ENCODE measurements at places on chromosomes 1 and 21.

DNA sequence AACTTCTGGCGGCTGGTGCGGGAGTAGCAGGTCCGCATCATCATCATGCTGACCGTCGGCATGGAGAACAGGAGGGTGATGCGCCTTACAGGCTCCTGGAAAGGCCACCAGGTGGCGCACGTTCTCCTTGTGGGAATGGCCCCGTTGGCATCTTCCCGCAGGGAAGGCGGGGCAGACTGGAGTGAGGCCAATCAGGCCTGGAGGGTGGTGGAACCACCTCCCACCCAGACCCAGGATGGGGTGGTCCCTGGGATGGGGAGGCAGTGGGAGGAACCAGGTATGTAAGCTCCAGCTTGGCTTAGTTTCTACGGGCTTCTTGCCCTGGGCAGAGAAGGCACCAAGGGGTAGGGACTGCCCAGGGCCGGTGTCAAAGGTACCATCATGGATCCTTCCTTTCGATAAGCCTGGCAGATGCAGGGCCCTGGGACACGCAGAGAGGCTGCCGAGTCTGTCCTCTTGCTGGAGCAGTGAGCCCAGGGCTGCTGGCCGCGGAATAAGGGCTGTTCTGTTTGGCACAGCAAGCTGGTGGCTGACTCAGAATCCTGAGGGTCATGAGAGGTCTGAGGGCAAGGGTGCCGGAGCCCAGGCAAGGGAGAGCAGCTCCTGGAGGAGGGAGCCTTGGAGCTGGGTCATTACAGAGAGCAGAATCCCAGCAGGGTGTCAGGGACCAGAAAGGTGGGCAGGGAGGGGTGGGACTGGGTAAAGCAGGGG, 8.7 kb upstream of the LGR6 start:
- peak; percentile 47 for DNase-seq

GRCh38 chr1:18443587-18444520, 36.9 kb upstream of the KLHDC7A start:
- DNase-seq = no peak

DNA sequence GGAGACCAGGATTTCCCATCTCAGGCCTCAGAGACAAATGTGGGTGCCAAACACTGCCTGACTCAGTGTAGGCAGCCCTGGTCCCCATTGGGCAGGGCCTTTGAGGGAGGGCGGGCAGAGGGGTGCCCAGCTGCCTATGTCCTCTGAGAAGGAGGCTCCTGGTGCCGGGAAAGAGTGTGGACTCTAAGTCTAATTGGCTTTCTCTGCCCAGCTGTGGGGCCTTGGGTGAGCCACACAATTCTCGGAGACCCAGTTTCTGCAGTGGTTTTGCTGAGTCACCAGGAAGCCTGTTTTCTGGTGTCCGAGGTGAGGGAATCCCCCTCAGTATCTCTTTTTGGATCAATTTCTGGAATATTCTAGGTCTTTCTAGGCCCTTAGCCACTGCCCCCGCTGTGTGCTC, 35.3 kb upstream of the ACTL8 start:
- DNase-seq = no peak

DNA sequence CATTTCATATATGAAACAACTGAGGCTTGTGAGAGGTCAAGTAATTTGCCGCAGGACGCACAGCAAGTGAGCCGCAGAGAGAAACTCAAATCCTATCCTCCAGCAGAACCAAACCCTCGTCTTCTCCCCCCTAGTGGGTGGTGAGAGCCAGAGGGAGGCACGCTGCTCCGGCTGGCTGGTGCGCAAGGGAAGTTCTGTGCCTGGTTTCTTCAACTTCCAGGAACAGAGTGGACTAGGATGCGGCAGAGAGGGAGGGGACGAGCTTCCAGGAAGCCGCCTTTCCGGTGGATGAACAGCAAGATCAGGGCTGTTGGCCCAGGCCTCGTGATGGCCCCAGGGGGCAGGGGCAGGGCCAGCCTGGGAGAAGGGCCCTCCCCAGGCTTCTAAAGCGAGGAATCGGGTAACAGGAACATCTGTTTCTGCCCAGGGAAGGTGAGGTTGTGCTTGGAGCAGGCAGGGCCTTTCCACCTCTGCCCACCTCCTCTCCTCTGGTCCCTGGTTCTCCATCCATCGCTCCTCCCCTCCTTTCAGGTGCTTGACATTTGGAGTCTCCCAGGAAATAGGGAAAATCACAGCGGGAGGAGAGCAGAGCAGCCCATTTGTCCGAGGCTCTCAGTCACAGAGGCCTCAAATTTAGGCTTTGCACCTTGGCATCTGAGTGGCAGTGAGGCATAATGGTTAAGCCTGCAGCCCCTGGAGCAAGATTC, 16.8 kb upstream of the PDIK1L start:
- DNase-seq = no peak

DNA sequence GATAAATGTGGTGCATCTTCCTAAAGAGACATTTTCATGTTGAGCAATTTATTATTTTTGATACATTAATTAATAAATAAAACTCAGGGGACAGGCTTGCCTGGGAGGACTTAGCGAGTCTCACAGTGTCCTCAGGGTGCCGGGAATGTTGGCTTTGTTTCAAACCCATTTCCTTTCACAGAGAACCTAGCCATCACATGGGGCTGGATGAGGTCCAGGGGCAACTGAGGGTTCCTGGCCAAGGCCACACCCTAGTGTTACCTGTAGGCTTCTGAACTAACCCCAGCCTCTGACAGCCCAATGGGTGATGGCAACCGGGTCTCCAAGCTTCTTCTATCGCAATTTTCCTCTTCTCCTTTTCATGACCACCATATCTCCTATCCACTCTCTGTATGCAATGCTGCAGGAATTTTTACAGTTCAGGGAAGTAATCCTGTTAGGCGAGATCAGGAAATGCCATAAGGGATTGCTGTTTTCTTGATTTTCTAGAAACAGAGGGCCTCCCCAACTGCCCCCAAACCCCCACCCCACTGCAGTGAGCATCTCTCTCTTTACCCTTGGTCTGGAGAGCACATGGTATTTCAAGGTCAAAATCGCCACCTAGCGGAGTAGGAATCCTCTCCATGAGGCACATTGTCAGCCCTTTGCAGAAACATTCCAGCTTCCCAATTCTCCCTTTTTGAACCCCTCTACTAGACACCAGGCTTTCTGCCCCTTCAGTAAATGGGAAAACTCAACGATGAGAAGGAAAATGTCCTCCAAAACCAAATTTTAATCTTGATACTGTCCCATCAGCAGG, 22.1 kb upstream of the SMYD3 start:
- no peak for DNase-seq

GRCh38 chr1:165851034-165851658, 23.7 kb downstream of the UCK2 start:
- no peak for DNase-seq

DNA sequence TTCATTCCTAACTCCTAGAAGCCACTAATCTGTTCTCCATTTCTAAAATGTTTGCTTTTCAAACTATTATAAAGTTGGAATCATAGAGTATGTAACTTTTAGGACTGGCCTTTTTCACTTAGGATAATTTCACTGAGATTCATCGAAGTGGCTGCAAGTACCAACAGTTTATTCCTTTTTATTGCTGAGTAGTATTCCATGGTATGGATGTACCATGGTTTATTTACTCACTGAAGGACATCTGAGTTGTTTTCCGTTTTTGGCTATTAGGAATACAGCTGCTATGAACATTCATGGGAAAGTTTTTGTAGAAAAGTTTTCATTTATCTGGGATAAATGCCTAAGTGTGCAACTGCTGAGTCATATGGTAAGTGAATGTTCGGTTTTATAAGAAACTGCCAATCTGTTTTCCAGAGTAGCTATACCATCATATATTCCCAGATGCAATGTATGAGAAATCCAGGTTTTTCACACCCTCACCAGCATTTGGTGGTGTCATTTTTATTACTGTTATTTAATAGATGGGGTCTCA, 66.3 kb downstream of the SLC27A3 start:
- no peak for DNase-seq

- no peak for DNase-seq
Measured at GRCh38 chr1:206635978-206636345, 626 bp downstream of the DYRK3 start.

DNA sequence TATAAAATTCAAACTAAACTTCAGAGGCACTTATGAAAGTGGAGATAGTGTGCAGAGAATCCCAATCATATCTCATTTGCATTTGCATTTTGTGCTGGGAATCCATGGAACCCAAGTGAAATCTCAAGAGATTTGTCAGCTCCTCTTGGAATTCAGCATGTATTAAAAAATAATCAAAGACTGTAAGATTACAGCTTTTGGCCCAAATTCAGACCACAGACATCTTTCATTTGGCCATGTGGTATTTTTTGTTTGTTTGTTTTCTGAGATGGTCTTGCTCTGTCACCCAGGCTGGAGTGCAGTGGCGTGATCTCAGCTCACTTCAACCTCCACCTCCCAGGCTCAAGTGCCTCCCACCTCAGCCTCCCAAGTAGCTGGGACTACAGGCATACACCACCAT, 3.8 kb upstream of the CACYBP start:
- no peak for DNase-seq

GRCh38 chr1:151981178-151981525, 12.5 kb downstream of the S100A10 start:
- DNase-seq = no peak

- DNase-seq = no peak
Measured at GRCh38 chr1:154988058-154988954, 5.1 kb upstream of the LENEP start.

DNA sequence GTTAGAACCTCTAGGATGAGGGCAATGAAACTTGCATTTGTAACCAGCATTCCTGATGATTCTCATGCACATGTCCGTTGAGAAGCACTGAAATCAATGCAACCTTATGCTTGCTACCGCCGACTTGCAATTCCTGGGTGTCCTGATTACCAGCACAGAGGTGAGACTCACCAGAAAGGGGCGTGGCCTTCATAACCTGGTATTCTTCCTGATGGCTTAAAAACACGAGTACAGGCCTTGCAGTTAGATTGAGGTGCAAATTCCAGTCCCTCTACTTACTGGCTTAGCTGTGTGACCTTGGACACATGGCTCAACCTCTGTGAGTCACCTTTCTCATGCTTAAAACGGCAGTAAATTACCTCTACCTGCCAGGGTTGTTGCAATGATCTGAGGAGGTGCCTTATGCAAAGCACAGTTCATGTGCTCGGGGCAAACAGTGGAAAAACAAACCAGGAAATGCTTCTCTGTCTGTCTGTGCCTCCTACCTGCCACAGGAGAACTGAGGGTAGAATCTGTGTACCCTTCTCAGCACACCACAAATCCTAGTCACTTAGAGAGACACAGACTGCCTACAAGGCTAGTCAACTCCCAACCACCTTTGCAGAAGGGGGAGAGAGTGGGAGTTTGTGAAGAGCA, 39.1 kb upstream of the ECE1 start:
- DNase-seq = peak; percentile 55

GRCh38 chr1:174239541-174239940, 80.2 kb downstream of the RABGAP1L start:
- DNase-seq = no peak

DNA sequence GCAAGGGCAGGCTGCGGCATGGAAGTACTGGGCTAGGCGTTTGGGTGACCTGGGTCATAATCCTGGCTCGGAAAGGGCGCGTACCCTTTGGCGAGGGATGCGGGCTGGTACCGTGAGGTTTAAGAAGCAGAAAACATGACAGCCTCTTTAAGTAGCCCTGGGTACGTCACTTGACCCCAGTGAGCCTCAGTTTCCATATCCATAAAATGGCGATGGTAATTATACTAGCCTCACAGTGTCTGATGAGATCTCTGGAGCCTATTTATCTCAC, 700 bp downstream of the PIGV start:
- no peak for DNase-seq

- DNase-seq = no peak
Measured at GRCh38 chr1:105492921-105493320, 1563.6 kb upstream of the PRMT6 start.

- DNase-seq = no peak
Measured at GRCh38 chr21:32333953-32334673, 35.5 kb downstream of the MRAP start.

DNA sequence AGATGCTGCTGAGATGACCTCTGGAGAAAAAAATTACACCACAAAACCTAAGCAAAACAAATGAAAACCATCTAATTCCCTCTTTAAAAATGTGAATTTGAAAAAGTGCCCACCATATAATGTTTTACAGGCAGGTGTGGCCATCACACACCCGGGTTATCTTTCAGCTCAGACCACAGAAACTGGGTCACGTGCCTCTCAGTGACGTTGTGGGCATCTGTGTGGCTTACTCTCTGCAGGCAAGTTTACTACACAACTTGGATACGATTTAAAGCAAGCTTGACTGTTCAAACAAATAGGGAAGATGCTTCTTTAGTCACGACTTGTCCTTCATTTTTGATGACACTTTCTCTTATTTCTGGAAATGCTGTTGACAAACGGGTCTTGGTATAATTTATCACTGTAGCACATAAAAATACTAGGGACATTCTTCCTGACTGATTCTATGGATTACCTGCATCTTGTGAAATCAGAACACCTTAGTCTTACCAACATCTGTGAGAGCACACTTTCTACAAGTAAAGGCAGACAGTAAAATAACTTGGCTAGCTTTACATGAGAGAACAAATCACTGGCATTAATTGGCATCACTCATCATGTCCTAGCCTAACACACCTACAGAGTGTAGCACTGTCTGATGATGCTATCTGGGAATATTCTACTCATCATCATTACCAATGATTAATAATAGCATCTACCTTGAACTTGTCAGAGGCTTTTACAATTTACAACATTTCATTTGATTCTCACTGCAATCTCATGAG, 89.3 kb upstream of the EDEM3 start:
- DNase-seq = peak; percentile 85

DNA sequence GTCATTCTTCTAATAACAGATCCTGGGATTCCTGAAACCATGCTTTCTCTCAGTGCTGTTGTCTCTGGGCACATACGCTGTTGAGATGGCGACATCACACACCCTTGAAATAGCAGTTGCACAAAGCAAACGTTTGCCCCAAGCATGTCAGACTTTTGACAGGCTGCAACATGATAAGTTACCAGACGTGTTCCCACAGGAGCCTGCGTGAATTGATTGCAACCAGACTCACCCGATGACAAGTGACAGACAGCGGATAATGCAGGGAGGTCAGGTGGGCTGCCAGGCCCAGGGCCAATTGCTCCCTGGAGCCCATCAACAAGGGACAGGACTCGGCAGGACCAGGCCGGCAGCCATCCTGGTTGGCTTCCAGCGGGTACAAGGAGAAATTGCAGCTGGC, 310.9 kb downstream of the SIPA1L2 start:
- no peak for DNase-seq

GRCh38 chr1:24118410-24119242, 6.7 kb upstream of the MYOM3 start:
- DNase-seq = no peak

DNA sequence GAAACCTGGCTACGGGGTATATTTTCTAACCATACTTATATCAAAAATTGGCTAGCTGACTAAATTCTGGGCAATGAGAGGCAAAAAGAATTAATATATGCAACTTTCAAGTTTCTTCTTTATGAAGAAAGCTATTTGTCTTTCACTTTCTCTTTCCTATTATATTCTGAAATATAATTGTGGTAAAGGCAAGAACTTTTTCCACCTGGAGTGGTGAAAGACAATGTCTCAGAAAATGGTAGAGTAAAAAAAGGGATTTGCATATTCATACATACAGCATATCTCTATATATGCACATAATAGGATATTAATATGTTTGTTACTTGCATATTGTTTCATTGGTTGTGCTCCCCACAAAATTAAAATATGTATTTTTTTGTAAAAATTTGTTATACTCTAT, 793.8 kb downstream of the PLA2G4A start:
- no peak for DNase-seq
